ENCODE measurements at places on chromosomes 16 and 17.

DNA sequence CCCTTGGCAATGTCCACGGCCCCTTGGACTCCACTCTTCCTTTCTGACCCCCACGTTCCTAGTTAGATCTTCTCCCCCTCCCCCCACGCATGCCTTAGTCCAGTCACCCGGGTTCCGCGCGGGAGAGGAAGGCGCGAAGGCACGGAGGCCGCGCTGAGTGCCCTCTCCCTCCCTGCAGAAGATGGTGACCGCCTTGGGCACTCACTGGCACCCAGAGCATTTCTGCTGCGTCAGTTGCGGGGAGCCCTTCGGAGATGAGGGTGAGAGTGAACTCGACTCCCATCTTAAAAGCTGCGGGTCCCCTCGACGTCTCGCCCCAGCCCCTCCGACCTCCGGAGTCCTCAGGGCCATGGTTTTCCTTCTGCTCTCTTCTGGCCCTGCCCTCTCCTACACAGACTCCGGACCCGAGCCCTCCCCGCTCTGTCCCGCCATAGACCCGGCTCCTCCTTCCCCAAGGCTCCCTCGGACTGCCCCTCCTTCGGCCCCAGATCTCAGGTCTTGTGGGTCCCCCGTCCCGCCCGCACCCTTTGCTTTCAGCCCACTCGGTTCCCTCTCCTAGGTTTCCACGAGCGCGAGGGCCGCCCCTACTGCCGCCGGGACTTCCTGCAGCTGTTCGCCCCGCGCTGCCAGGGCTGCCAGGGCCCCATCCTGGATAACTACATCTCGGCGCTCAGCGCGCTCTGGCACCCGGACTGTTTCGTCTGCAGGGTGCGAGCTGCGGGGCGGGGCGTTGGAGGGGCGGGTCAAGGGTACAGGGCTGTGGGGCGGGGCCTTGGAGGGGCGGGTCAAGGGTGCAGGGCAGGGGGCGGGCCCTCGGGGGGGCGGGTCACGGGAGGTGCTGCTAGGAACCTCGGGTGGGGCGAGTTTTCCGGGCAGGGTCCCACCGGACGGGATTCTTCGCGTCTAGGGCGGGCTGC lies 4.6 kb downstream of the TGFB1I1 start:
- no peak for DNase-seq

- no peak for DNase-seq
These were observed 33.8 kb upstream of the PHLPP2 start for GRCh38 chr16:71758293-71758760.

GRCh38 chr16:54505549-54506213 lies 219.1 kb upstream of the IRX3 start:
- DNase-seq: no peak

DNA sequence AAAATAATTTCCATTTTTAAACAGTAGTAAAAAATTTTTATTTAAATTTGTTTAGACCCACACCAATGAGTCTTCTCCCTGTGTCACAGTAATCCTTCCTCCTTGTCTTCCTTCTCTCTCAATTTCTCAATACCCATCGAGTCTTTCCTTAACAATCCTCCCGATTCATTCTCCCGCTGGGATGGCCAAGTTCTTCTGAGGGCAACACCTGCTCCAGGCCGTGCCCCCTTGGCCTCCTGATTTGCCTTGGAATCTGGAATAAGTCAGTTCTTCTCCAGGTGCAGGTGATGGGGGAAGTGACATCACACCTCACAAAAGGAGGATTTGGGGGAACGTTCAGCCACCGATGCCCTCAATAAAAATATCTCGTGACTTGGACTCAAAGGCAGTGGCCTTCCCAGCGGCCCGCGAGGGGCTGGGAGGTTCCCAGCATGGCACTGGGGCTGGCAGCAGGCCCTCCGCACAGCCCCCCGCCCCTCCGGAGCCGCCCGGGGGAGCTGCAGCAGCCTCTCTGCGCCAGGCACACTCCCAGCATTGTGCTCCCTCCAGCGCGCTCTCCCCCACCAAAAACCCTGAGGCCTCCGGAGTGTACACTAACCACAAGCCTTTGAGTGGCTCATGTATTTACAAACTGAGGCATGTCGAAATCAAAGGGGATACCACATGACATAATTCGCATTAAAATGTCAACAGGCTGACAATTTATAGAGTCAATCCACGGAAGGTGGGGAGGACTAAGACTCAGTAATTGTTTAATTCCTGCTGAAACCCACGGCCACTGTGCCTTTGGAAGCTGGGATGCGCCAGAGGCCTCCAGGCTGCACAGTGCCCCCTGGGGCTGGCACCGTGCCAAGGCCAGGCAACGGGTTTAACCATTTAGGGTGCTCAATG lies 120.5 kb downstream of the ZFHX3 start:
- no peak for DNase-seq

DNA sequence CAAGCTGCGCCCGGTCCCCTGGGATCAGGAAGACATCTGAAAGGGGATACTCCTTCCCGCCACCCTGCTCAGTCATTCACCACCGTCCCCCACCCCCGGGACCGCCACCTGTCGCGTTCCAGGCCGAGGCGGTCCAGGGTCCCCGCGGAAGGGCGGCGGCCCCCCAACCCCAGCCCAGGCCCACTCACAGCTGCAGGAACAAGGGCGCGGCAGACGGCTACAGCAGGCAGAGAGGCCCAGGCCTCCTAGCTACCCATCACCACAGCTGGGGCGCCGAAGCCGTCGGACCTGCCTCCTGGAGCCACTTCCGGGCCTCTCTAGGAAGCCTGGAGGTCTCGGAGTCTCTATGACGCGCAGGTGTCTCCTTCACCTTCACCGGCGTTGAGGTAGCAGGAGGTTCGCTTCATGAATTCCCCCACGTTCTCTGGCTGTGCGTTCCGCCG lies at the start of gene SDR42E1:
TSS of gene SDR42E1 (minus strand) at position 272 of the 443 bp plus-strand sequence. CDS start 10,612 bp downstream, outside the sequence.
- no peak for DNase-seq

GRCh38 chr16:10172848-10173655 lies 9.2 kb downstream of the GRIN2A start:
- DNase-seq: no peak

- no peak for DNase-seq
These were observed 9.8 kb upstream of the RFFL start for GRCh38 chr17:35073183-35073790.

DNA sequence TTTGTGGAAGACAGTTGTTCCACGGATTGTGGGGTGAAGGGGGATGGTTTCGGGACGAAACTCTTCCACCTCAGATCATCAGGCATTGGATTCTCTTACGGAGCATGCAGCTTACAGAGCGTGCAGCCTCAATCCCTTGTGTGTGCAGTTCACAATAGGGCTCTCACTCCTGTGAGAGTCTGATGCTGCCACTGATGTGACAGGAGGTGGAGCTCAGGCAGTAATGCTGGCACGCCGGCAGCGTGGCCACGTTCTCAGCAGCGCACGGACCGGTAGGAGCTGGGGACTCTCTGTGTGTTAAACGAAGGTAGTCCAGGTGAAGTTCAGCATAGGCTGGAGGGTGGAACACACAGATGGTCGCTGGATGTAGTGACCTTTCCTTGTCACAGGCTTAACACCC lies 37.8 kb downstream of the SEC14L1 start:
- DNase-seq: no peak

DNA sequence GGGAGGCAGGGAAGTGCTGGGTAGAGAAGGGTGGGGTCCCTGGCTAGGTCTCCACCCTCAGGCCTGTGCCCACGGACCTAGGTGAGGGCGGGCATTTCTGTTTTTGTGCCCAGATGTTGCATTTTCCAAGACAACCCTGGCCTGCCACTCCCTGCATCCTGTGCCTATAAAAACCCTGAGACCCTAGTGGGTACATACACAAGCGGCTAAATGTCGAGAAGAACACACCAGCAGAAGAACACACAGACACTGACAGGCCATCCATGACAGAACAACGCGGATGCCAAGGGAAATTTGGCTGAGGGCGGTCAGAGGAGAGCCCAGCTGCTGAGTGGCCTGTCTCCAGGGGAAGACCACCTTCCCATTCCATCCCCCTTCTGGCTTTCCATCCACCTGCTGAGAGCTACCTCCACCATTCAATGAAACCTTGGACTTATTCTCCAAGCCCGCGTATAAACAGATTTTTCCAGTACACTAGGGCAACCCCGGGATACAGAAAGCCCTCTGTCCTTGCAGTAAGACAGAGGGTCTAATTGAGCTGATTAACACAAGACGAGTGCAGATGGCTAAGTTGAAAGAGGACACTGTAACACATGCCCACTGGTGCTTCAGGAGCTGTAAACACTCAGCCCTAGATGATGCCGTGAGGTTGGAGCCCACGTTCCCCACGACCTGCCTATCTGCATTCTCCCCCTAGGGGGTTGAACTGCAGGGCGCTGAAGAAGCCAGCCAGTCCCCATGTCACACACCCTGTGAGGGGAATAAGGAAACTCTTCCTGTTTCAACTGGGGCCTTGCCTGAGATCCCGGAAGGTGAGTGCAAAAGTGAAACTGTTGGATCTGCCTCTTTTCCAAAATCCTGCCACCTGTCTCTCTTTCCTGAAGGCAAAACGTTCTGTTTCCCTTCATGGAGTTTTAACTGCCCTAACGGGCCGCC lies 147.2 kb upstream of the COX10 start:
- no peak for DNase-seq

DNA sequence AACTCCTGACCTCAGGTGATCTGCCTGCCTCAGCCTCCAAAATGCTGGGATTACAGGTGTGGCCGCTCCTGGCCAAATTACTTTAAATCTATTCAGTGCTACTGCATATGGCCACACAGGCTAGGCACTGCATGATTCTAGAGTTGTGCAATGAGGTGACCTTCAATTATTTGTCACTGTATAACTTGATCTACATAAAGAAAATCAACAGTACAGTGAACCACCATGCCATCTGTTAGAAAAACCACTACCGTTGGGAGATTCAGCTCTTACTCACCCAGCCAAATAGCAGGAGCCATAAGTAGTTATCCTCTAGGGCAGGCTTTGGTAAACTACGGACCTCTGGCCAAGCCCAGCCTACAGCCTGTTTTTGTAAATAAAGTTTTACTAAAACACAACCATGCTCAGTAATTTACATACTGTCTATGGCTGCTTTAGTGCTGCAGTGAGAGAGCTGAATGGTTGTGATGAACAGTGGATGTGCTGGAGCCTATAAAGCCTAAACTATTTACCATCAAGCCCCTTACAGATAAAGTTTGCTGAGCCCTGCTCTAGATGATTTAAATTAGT lies 40.7 kb upstream of the TANC2 start:
- DNase-seq: no peak

GRCh38 chr16:67166598-67167168 lies 2.1 kb downstream of the HSF4 start:
- DNase-seq: no peak
